ENCODE measurements at places on chromosomes 4 and X.

DNA sequence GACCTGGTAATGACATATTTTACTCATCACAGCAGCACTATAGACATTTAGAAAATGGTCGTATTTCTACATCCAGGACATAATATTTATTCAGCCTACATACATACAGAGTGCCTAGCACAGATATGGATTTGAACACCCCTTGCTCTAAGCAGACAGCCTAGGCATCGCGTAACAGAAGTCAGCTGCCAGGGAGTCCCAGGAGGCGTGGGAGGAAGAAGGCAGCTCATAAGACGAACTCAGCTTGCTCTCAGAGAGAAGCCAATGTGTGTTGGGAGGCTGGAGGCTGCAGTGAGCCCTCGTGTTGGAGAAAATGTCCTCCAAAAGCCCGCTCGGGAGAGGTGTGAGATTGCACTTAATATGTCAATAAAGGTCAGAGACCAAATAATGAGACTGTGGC is 131.6 kb downstream of the BCOR start:
- DNase-seq, result no peak

DNA sequence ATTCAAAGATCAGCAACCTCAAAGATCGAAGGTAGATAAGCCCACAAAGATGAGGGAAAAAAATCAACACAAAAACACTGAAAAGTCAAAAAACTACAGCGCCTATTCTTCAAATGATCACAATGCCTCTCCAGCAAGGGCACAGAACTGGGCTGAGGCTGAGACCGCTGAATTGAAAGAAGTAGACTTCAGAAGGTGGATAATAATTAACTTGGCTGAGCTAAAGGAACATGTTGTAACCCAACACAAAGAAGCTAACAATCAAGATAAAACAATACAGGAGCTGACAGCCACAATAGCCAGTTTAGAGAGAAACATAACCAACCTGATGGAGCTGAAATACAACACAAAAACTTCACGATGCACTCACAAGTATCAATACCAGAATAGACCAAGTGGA is 231.1 kb downstream of the STPG2 start:
- no peak for DNase-seq

DNA sequence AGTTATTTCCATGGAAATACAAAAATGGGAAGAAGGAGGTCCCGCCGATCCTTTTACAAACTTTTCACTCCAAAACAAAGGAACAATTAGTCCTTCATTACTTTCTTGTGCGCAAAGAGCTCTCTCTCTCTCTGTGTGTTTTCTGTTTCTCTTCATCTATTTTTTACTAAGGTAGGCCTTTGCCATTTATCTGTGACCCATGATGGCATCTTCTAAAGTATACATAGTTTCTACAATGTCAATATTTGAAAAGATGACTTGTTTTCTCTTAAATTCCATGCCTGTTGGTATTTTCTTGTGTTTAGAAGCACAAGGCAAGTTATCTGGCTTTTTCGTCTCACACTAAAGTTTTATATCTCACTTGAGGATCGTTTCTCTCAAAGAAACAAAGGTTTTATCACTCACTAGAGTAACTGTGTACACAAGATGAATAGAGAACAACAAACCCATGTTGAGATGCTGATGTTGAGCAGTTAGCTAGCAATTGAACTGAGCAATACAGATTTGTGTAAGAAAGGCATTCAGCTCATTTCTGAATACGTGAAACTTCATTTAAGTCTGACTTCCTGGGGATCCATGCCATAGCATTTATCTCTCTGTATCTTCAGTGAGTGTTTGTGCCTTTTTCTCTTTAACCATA is 250.3 kb downstream of the GBA3 start:
- DNase-seq, result no peak

DNA sequence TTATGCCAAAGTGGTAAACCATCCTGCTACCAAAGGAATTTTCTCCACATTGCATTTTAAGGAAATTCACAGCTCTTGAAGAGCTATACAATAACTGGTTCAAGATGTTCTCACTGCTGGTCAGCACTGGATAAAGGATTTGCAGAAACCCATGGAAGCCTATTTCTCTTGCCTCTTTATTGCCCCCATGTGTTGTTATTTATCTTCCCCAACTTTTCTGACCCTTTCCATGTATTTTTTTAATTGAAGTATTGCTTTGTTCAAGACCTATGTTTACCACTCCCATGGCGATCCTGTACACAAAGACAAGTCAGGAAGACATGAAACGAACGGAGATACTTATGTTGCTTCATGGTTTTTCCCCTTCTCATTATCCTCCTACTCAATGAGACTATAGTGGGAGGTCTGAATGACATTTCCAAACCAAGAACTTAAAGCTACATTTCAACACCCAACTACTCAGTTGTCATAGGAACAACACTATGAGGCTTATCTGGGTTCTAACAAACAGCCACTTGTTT is 566.4 kb upstream of the DIPK2B start:
- no peak for DNase-seq

Measured in stimulated activated CD4-positive, alpha-beta T cell treated with anti-CD3 and anti-CD28 coated beads, Interleukin-4, amount 100 ng/mL, for 4 hours (primary cell).